ENCODE measurements at places on chromosomes 11 and 22.

GRCh38 chr22:38221908-38222796 is 20.4 kb downstream of the MAFF start:
- no peak for DNase-seq

DNA sequence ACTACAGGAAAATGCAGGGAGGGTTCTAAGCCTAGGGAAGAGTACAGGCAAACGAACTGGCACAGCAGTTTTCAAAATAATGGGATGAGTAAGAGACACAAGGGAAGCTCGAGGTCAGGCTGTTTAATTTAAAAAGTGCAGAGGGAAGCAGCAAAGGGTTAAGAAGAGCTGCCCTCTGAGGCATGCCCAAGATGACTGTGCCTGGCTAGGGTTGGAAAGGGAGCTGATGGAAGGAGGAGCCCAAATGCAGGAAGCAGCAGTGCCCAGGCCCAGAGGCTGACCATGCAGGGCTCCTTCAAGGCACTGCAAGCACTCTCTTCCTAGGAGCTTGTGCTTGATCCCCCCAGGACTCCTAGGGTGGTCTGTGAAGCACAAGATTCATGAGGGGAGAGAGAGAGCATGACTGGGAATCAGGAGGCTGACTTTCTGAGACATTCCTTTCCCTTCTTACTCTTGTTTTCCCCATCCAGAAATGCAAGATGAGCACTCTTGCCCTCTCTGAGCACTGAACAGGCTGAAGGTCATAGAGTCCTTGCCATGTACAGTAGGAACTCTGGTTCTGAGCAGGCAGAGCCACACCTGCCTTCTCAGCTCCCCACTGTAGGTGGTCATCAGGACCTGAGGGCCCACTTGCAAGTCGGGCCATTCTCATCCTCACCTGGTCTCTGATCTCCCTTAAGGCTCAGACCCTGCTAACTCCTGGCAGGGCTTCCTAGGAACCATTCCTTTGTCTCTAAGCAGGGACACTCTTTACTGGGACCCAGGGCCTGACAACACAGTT is 46.7 kb upstream of the DRD2 start:
- no peak for DNase-seq

DNA sequence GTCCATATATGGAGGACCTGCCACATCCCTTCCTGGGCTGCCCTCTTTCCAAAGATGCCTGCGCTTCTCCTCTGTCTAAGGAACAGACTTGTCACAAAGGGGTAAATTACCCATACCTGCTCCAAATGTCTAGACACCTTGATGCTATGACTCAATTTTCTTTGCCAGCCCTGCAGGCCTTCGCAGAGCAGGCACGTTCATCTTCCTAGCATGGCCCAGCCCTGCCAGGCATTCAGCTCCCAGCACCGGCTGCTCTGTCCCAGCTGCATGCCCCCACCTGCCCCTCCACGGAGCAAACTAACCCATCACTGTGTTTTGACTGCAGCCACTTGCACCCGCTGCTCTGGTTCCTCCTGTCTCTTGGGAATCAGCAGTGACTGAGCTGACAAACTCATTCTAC is 526.1 kb downstream of the MIAT start:
- no peak for DNase-seq

GRCh38 chr11:134558258-134558835 is 146.3 kb upstream of the B3GAT1 start:
- no peak for DNase-seq

- DNase-seq: no peak
These were observed 140.8 kb downstream of the CCDC81 start for GRCh38 chr11:86515297-86516094.

GRCh38 chr11:65438257-65439151 is 15.9 kb downstream of the NEAT1 start:
- no peak for DNase-seq

DNA sequence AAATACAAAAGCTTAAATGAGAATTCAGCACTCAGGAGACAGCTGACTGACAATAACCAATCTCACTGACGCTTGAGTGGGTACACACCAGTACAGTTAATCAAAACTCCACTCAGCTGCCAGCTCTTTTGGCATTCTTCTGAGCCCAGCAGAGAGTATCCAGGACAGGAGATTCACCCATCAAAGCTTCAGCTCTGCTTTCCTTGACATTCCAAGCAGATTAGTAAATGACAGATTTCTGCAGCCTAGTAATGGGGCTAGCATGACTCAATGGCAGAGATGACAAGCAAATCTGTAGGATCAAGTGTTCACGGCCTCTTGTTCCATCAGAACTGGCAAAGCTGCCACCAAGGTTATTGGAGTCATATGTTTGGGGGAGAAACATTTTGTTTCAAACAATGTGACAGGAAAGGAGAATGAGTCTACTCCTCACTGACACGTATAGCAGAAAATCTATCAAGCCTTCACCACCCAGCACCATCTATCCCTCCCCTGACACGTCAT is 420.0 kb downstream of the DYNC2H1 start:
- no peak for DNase-seq

- DNase-seq: no peak
These were observed 254.1 kb downstream of the KIRREL3 start for GRCh38 chr11:126746443-126746842.
